ENCODE measurements at places on chromosomes 3 and 15.

GRCh38 chr3:153130312-153130977 is 31.6 kb upstream of the RAP2B start:
- DNase-seq, result peak; percentile 74

DNA sequence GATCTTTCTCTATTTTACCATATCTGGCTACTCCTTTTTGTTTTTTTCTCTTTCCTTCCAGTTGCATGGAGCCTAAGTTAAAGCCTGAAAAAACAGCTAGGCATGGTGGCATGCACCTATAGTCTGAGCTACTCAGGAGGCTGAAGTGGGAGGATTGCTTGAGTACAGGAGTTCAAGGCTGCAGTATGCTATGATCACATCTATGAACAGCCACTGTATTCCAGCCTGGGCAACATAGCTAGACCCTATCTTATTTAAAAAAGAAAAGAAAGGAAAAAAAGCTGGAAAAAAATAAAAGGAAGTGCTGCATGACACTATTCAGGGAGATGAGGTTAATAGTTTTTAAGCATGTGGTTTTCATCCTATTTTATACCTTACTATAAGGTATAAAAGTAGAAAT is 4.0 kb upstream of the SKIL start:
- DNase-seq, result no peak

DNA sequence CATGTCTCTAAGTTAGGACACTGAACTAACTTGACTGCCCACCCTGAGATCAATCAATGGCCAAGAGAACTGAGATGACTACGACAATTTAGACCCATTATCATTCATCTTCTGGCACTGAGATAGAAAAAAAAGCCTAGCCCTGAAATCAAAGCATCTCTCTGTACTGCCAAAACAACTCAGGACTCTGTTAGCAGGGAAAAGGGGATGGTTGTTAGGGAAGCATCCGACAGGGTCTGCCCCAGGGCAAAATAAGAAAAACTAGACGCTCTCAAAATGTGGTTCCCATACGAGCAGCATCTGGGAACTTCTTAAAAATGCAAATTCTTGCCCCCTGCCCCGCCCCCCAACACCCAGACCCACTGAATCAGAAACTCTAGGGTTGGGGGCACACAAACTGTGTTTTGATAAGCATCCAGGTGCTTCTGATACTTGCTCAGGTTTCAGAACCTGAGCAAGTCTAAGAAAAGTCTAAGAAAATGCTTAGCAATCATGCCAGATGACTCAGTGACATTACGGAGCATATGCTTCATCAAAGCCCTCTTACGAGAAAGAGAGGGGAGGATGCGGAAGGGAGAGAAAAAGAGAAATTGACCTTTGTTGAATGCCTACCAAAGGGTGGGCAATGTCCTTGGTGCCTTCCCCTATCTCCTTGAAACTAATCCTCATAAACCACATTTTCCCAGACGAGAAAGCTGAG is 172.8 kb upstream of the HES1 start:
- no peak for DNase-seq

DNA sequence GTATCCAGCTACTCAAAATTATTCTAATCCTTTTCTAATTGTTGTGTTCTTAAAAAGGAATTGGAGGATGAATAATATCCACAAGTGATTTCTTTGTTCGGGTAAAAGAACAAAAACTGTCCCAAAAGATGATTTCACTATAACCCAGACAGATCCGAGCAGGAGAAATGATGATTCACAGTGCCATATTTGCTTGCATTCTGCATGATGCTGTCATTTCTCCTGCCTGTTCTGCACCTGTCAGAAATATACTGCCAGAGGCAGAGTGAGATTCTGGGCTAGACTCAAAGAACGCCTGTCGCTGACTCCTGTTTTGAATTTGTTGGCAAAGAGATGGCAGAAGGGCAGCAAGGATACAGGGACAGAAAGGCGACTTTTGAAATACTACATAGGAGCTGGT is 34.7 kb upstream of the SLC24A5 start:
- no peak for DNase-seq

- peak; percentile 7 for DNase-seq
Measured at GRCh38 chr3:197256836-197257444, 41.5 kb downstream of the DLG1 start.

DNA sequence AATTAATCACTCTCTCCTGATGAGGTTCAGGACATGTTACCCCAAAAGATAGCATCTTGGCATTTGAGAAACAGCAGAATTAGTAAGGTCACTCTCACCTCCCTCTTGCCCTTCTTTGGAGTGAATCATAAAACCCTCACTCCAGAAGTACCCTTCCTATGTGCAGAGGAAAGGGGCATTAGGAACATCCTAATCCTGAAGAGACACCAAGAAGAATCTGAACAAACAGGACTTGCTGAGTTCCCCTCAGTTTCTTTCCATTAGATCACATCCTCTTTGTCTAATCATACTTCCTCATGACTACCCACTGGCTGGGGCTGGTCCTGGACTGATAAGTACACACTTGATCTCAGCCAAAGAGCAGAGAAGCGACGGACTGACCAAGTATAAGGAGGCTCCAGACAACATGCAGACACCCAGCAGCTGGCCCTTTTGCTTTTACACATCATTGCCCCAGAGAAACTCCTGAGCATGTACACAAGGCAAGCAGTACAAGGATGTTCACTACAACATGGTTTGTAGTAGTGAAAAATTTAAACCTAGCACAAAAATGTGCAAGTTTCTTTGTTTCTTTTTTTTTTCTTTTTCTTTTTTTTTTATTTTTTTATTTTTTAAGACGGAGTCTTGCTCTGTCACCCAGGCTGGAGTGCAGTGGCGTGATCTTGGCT is 15.0 kb upstream of the TM6SF1 start:
- no peak for DNase-seq

DNA sequence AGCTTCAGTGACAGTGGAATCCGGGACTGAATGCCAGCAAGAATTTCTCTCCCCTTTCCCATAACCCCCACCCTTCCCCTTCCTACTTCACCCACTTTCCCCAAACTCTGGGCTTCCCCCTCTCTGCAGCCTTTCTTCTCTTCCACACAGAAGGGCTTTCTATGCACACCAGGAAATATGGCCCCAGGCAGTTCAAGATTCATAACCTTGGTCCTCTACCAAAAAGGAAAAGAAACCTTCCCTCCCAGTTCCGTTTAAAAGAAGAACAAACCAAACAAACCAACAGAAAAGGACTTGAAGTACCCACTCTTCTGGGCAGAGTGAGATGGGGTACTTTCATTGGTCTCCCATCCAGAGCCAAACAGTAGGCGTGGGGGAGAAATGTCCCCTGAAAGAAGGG is 68.8 kb upstream of the ABHD2 start:
- DNase-seq, result no peak

DNA sequence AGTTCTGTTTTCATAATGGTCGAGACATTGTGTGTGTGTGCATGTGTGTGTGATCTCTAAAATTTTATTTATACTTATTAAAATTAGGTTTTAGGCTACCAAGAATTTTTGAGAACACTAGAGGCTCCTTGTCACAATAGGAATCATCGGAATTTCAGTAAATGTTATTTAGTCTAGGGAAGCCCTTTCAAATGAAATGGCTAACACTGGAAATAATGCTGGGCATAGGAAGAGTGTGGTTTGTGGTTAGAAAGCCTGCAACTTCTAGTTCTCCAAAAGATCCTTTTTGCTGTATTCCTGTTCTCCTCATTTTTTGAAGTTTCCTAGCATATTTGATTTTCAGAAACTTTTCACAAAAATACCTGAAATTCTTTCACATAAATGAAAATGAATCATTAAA is 92.5 kb upstream of the MBNL1 start:
- no peak for DNase-seq

GRCh38 chr3:141789281-141789680 is 26.1 kb downstream of the GRK7 start:
- no peak for DNase-seq

DNA sequence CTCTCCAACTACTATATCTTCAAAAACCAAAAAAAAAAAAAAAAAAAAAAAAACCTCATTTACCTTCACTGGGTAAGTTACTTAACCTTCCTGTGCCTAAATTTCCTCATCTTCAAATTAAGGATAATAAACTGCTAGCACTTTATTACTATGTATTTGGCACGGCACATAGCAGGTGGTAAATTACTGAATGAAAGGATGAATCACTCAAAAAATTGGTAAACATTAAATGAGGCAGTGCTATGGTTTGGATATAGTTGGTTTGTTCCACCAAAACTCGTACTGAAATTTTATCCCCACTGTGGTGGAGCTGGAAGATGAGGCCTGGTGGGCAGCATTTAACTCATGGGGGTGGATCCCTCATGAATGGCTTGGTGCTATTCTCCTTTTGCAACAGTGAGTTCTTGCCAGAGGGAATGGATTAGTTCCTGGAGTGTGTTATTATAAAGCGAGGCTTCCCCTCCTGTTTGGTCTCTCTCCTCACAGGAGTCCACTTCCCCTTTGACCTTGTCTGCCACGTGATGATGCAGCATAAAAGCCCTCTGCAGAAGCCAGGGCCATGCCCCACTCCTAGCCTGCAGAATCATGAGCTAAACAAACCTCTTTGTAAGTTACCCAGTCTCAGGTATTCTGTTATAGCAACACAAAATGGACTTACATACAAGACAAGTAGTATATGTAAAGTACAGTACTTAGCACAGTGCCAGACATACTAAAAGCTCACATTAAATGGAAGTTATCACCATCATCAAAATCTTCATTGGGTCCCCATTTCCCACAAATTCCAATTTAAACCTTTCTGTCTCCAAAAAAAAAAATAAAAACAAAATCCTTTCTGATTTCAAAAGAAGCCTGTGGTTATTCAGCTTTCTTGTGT is 20.6 kb downstream of the DCUN1D1 start:
- DNase-seq, result no peak

GRCh38 chr3:138653567-138653966 is 45.0 kb downstream of the FAIM start:
- no peak for DNase-seq

DNA sequence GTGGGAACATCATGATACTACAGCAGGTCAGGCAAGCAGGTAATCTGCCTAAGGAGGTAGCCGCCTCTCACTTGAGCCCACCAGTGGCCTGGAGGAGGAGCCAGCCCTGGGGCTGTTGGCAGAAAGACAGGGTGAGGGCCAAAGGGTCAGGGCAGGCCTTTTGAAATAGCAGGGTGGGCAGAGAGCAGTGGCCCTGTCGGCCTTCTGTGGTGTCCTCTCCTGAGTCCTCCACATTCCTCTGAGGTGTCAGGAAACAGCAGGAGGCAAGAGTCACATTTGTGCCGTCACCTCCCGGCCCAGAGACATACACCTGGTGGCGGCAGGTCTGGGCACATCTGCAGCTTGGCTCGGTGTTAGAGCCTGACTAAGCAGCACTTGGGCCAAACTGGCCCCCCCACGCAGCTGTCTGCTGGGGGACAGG is 3.9 kb upstream of the BNC1 start:
- DNase-seq, result no peak

- DNase-seq, result peak; percentile 38
Measured at GRCh38 chr3:149151843-149152242, 22.4 kb downstream of the HPS3 start.

- DNase-seq, result no peak
Measured at GRCh38 chr3:113034011-113034410, 43.2 kb downstream of the GTPBP8 start.

- no peak for DNase-seq
Measured at GRCh38 chr15:41241221-41241964, 10.3 kb downstream of the CHP1 start.

- no peak for DNase-seq
Measured at GRCh38 chr3:189727898-189728297, 96.7 kb downstream of the TP63 start.

DNA sequence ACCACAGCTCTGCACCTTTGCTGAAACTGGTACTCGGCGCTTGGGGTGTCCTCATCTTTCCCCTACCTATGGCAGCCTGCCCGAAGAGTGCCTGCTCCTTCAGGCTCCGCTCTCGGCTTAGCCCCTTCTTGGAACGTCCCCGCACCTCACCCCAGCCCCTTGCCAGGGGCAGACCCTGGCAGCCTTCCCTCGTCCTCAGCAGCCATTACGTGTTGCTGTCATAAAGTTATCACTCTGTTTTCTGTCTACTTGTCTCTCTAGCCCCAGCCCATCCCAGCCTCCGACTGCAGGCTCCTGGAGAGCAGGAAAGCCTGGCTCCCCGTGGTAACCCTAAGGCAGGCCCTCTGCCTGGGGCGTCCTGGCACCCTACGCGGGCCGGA is 5.1 kb upstream of the BAHD1 start:
- DNase-seq, result no peak

- DNase-seq, result no peak
Measured at GRCh38 chr15:57223345-57223744, 153.0 kb upstream of the CGNL1 start.

DNA sequence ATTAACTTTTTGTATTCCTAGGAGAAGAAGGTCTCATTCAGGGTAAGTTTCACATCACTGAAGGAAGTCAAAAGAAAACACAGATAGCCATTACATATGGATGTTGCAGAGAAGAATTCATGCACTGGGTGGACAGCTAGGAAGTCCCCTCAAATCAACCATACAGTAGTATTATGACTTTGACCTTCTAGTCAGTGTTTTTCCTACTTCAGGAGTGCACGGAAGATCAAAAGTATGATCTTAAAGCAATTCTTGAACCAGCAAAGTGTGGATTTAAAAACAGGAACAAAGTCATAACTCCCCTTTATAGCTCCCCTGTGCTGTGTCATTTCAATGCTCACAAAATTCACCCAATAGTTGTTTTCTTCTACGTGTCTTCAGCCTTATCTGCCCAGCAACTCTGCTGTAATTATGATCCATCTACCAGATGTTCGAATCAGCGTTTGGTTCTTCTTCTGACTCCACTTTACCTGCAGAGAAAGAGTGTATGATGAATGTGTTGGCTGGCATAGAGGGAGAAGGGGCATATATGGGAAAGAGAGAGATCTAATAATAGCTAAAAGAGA is 118.1 kb upstream of the MEIS2 start:
- DNase-seq, result no peak

- DNase-seq, result no peak
Measured at GRCh38 chr3:50268703-50269451, at the start of gene SEMA3B. Gene SEMA3B (plus strand): TSS chr3:50269147. CDS start chr3:50269241, 94 bp downstream.

GRCh38 chr3:13273604-13274105 is 146.5 kb downstream of the NUP210 start:
- no peak for DNase-seq

- no peak for DNase-seq
Measured at GRCh38 chr3:157026091-157026490, 133.9 kb downstream of the CCNL1 start.

DNA sequence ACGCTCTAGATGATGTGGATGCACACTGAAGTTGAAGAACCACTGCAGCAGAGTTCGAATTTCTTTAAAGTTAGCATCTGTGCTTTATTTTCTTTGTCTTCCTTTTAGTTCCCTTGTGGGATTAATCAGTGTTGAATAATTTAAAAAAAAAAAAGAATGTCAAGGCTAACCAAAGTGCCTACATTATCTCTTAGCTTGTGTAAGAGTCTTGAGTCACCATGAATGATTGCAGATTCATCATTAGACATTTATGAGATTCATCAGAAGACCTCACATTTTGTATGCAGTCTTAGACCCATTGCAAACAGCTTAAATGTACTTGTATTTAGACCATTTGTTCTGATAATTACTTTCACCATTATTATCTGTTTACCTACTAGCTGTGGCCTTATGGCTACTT is 182.2 kb downstream of the FNDC3B start:
- DNase-seq, result peak; percentile 59

DNA sequence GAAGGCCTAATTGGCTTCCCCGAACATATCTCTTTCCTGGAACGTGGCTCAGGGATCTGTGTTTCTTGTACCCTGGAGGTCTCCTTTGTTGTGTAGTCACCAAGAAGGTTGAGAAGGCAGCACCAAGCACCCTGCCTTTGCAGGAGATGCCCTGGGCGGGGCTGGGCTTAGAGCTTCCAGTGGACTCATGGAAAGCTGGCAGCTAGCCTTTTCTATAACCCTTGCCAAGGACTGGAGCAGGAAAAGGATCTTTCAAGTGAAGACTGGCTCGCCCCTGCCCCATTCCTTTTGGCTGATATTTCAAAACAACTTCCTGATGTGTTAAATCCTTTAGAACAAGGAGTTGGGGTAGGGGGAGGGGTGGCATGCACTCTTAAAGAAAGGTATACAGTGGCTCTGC is 58.9 kb upstream of the EPHA6 start:
- no peak for DNase-seq
